ENCODE measurements at places on chromosomes 6 and 20.

DNA sequence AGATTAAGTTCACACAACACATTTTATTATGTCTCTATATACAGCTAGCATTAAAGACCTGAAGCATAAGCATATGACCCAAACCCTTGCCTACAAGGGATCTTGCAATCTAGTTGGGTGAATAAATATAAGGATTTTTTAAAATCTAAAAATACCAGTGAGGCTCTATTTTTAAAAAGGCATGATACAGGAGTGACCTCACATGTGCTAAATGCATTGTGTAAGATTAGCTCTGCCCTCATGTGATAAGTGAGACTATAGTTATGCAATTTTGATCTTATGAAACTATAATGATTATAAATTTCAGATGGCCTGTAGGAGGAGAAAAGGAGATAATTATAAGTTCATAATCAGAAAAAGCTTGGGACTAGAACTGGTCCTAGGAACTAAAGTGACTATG, 451.0 kb upstream of the MAN1A1 start:
- no peak for DNase-seq

- no peak for DNase-seq
These were observed 10.6 kb downstream of the RPS10 start for GRCh38 chr6:34414999-34415858.

- DNase-seq = no peak
These were observed at the start of gene ME1 for GRCh38 chr6:83430611-83431544. ME1 (minus strand) TSS chr6:83431051; CDS start chr6:83430954, 97 bp downstream.

DNA sequence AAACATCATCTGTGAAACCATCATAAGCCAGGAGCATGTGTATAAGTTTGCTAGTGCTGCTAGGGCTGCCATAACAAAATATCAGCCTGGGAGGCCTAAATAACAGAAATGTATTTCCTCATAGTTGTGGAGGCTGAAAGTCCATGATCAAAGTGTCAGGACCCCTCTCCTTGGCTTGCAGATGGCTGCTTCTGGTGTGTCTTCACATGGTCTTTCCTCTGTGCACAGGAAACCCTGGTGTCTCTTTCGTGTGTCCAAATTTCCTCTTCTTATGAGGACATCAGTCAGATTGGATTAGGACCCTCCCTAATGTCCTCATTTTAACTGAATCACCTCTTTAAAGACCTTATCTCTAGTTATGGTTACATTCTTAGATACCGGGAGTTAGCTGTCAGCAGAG, 6.2 kb upstream of the CITED2 start:
- no peak for DNase-seq

DNA sequence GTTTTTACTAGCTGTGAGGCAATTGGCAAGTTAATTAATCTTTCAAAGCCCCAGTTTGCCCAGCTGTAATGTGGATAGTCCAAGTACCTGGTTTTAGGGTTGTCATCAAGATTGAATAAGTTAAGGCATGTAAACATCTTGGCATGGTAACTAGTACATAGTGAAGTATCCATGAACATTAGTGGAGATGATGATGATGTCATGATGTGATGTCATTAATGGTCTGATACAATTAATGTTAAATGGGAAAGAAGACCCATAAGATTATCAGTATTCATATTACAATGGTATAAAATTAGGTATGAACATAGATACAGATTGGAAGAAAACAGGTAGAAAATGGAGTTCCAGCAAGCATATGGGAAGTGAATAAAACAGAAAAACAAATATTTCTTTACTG, 5.3 kb downstream of the EPB41L1 start:
- DNase-seq = no peak

GRCh38 chr6:128508588-128509296, 11.7 kb downstream of the PTPRK start:
- no peak for DNase-seq
